ENCODE measurements at places on chromosomes 13 and 19. TPM values are rescaled to one million over a fixed set of nuclear protein-coding genes. Genes with fewer than 3 reads are reported as not detected.
A peak's percentile ranks its signal among the peaks of the same experiment; 100 is the strongest.

GRCh38 chr19:45469945-45470761 is 2.4 kb downstream of the FOSB start:
- DNase-seq = peak; percentile 43

DNA sequence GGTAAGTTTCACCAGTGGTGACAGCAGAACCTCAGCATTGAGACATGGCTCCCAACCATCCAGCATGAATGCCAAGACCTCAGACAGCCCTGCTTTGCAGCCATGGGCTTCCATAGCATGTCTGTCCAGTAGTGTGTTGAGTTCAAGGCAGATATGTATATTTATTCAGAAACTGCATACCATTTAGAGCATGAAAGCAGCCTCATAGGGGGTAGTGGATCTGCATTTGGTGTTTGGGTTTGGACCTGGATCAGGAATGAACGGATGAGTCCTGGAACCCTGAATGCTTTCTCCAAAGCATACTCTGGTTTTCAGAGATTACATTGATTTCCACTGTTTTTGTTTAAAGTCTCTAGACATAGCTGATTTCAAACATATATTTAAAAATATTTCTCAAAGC is 114.3 kb downstream of the ESD start:
- no peak for DNase-seq

- no peak for DNase-seq
These were observed 21.1 kb downstream of the ZNF274 start for GRCh38 chr19:58203814-58204475.

GRCh38 chr19:45752639-45753038 is 16.4 kb downstream of the SIX5 start:
- no peak for DNase-seq

GRCh38 chr19:48230555-48231129 is 25.1 kb downstream of the CARD8 start:
- no peak for DNase-seq

DNA sequence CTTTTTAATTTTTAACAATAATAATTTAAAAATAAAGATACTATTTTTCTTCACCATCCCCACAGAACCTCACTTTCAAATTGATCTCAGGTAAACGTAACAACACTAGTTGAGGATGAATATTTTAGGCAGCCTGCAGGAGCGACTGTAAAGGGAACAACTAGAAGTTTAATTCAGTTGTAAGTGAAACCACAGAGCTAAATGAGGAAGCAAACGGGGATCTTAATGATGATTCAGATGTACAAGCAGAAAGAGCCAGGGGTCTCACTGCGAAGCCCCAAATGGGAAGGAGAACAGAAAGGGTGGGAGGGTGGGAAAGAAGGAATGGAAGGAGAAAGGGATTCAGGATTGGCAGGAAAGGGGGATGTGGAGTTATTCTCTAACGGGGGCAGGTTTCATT is 54.6 kb upstream of the RAP2A start:
- DNase-seq = no peak

DNA sequence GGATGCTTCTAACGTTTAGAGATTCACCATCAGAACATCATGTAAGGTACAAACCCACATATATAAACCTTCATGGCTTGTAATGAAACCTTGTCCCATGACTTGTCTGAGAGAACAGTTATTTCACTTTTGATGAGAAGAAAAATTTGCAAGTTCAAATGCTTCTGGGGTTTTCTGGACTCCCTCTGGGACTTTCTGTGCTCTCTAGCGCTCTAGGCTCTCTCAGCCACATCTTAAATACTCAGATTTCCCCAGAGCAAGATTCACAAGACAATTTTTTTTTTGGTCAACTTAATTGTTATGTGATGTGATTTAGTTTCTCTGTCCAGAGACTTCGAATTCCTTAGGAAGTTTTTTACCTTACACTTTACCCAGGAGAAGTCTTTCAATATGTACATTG is 282.8 kb upstream of the EDNRB start:
- DNase-seq = no peak

DNA sequence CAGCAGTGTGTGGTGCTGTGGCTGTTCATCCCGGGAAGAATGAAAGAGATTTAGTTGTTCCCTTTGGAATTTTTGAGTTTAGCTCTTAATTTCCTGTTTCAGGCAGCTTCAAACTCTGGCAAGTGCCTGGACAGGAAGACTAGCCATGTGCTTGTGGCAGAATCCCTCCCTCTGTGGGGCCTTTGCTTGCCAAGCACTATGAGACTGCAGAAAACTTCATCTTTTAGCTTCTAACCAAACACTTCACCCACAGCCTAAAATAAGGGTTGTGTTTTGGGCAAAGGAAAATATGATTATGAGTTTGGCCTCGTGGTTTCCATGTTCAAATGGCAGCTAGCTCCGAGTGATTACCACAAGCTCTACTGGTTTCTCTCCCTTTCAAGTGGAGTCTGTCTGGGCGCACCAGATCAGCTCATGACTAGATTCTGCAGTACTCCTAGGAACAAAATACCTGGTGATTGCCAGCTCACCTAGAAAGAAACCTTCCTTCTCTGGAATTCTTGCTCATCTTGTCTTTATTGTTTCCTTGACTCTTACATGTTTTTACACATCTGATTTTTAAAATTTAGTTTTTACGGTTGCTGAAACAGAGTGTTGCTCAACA is 707.5 kb downstream of the SLITRK6 start:
- no peak for DNase-seq

DNA sequence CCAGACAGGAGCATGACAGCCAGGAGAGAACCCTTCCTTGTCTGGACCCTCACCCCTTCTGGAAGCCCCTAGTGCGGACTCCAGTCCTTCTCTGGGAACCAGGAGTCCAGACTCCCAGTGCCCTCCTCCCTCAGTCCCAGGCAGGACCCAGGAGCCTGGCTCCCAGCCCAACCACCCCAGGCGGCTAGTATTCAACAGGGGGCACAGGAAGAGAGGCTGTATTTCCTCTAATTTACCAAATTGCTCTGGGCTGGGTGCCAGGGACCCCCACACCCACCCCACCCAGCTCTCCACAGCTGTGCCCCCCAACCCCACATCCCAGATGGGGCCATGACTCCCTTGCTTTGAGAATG is 3.3 kb downstream of the GRIN2D start:
- DNase-seq = no peak

- no peak for DNase-seq
These were observed 58.7 kb upstream of the NBEA start for GRCh38 chr13:34883396-34883795.

DNA sequence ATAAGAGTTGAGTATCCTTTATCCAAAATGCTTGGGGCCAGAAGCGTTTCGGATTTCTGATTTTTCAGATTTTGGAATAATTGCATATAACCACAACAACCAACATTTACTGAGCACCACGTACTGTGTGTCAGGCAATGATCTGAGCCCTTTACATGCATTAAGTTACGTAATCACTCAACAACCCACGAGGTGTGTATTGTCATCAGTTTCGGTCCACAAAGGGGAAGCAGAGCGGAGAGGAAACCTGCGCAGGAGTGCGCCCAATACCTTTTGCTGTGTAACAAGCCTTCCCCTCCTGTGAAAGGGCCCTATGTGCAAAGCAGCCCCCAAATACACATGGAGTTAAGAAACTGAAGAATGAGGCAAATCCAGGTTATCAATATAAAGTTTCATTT is 20.7 kb upstream of the NLRP12 start:
- DNase-seq = no peak

GRCh38 chr19:3114811-3115210 is 20.6 kb downstream of the GNA11 start:
- DNase-seq = no peak

GRCh38 chr19:27777242-27777641 is 1435.7 kb downstream of the UQCRFS1 start:
- DNase-seq = no peak

GRCh38 chr13:110055089-110055488 is 251.9 kb downstream of the COL4A1 start:
- DNase-seq = no peak

DNA sequence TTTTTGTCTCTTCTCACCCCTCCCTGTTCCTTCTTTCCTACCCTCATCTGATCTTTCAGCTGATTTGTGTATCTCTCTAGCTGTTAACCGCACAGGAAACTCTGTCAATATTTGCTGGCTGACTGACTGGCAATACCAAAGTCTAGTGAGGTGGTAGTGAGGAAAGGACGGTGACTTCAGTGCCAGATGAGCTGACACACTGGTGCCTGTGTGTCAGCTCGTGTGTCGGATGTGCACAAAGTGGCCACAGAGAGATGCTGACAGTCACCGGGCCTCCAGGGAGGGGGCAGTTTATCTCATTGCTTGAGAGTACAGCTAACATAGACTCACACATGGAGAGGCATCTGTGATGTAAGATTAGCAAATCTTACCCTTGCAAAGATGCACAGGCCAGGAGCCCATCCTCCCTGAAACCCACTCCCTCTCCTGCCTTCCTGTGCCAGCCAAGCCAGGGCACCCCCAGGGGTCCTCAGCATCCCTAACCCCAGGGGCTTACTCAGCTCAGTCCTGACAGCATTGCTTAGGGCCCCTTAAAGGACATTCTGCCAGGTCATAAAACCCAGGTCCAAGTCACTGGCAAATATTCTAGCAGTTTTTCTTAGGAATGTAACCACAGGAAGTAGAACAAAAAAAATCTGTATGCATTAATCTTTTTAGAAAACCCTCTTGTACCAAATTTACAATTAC is 80.2 kb downstream of the SHISA2 start:
- no peak for DNase-seq

DNA sequence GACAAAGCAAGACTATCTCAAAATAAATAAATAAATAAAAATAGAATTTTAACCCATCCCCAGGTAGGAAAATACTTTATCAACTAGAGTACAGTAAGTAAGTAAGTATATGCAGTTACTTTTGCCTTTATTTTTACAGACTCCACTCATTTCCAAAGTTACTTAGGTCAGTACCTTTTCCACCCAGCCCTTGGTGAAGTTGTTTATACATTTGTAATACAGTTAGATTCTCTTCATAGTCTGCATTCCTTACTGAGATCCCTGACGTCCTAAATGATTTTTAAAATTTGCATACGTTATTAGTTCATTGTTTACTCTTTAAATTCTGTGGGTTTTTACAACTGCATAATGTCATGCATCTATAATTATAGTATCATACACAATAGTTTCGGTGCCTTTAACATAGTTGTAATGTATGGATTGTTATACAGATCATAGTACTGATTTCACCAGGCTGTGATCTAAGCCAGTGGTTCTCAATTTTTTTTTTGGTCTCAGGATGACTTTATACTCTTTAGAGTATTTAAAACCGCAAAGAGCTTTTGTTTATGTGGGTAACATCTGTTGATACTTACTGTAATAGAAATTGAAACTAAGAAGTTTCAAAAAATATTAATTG is 10.4 kb downstream of the SETDB2 start:
- no peak for DNase-seq

GRCh38 chr13:44969551-44970484 is 19.5 kb downstream of the NUFIP1 start:
- DNase-seq = no peak

GRCh38 chr13:36630181-36630803 is 43.5 kb upstream of the SERTM1 start:
- DNase-seq = no peak

DNA sequence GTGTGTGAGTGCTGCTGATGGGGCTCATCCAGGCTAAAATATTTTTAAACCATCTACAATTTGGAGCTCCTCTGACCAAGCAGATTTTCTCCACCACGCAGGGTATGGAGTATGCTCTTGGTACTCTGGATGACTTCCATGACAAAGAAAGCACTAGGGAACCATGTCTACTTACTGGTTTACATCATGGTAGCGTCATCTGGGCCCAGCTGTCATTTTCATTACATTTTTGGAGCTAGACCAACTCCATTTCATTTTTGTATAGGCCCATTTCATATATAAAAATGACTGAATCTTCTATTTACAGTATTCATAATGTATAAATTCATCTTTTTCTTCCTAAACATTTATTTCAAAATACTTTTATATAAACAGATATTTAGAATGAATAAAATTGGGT is 184.4 kb downstream of the DNAJC3 start:
- no peak for DNase-seq

DNA sequence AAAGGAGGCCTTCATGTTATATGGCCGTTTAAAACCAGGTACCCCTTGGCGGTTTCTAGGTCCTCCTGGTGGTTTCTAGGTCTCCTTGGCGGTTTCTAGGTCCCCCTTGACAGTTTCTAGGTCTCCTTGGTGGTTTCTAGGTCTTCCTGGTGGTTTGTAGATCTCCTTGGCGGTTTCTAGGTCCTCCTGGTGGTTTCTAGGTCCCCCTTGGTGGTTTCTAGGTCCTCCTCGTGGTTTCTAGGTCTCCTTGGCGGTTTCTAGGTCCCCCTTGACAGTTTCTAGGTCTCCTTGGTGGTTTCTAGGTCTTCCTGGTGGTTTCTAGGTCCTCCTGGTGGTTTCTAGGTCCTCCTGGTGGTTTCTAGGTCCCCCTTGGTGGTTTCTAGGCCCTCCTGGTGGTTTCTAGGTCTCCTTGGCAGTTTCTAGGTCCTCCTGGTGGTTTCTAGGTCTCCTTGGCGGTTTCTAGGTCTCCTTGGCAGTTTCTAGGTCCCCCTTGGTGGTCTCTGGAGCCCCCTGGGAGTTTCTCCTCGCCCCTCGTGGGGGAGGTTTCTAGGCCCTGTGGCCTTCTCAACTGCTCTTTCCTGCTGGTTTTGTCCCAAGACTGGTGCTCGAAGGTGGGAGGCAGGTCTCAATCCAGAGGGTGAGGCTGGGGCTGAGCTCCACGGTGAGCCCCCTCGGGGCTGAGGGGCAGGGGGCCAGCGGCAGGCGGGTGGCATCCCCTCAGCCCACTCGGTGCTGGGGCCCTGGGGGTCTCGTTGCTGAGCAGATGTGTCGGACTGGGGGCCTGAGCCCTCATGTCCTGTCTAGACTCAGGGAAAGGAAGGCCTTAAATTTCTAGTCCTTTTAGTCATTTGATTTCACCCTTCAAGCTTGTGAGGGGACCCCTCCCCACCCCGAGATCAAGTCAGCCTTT is 8.0 kb downstream of the HCN2 start:
- DNase-seq = no peak

- no peak for DNase-seq
These were observed 2.0 kb downstream of the KXD1 start for GRCh38 chr19:18559685-18560084.

STARD13 gene
- 30.2 TPM for total RNA-seq

JSRP1 gene
- total RNA-seq = 1.3 TPM

CNN1 gene
- total RNA-seq = 10.7 TPM

ZNF71 gene
- total RNA-seq = 2.6 TPM

FCGBP gene
- 2,896 TPM for total RNA-seq

DMAC2 gene
- total RNA-seq = 61.8 TPM

PSG7 gene
- total RNA-seq = not detected

EFNB2 gene
- total RNA-seq = 104 TPM

CEACAM21 gene
- 0.45 TPM for total RNA-seq

FREM2 gene
- total RNA-seq = 1.1 TPM
